Suppressor macrophage (primary cell): ENCODE measurements at places on chromosomes 12 and 14.

DNA sequence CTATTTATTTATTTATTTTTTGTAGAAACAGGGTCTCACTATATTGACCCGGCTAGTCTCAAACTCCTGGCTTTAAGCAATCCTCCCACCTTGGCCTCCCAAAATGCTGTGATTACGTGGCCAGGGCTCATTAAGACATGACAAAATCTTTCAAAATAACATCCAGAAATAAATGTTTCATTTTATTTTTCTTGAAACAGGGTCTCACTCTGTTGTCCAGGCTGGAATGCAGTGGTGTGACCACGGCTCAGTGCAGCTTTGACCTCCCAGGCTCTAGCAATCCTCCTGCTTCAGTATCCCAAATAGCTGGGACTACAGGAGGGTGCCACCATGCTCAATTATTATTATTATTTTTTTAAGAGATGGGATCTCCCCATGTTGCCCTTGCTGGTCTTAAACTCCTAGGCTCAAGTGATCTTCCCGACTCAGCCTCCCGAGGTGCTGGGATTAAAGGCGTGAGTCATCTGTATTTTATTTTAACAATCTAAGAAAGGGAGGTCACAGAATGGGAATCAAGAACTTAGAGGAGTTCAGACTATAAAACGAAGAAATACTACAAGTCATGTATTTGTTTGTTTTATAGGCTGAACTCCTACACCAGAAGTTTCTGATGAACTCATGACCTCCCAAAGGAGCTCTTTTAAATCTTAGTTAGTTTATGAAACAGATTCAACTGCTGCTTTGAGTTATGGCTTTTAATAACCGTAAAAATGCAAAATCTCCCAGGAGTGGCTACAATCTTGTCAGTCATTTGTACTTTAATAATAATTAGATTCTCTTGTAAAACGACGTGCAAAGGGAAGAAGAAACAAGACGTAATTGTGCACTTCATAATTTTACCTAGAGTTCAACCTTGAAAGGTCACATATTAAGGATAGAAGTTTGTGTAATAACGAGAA is 2.1 kb upstream of the TMEM263 start:
- no peak for DNase-seq

- peak; percentile 80 for DNase-seq
Observed at GRCh38 chr12:121786440-121786825, 7.1 kb downstream of the RHOF start.

DNA sequence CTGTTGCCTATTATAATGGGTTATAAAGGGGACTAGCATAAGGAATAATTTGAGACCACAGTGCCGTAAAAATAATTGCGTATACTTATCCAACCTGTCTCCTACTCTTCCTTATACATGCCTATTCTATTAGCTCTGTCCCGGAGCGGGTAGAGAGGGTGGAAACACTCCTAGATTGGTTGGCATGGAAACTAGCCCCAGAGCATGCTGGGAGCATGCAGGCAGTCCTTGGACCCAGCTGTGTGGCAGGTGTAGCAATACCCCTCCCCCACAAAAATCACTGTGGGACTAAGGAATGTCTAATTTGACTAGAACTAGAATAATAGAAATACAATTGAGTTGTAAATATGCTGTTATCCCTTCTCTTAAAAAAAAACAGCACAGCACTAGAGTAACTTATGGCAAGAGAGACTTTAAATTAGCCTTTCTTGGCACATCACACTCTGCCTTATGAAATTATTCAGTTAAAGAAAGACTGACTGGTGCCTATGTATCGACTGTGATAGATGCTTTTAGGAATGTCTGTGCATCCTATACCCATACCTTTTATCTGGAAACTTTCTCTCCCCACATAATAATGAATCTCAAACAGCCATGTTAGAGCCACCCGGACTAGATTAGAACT is 244.0 kb upstream of the DAAM1 start:
- no peak for DNase-seq

DNA sequence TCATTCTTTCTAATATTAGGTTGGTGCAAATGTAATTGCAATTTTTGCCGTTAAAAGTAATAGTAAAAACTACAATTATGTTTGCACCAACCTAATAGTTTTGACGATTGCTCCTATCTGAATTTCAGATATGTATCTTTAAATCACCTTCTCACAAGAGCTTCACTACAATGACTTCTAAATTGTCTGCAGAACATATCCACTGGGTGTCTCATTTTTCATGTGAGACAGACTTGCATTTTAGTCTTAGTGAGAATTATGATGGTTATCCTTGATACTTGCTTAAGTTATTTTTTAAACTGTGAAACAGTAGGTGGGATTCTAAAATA is 84.6 kb downstream of the ITPR2 start:
- DNase-seq = no peak

DNA sequence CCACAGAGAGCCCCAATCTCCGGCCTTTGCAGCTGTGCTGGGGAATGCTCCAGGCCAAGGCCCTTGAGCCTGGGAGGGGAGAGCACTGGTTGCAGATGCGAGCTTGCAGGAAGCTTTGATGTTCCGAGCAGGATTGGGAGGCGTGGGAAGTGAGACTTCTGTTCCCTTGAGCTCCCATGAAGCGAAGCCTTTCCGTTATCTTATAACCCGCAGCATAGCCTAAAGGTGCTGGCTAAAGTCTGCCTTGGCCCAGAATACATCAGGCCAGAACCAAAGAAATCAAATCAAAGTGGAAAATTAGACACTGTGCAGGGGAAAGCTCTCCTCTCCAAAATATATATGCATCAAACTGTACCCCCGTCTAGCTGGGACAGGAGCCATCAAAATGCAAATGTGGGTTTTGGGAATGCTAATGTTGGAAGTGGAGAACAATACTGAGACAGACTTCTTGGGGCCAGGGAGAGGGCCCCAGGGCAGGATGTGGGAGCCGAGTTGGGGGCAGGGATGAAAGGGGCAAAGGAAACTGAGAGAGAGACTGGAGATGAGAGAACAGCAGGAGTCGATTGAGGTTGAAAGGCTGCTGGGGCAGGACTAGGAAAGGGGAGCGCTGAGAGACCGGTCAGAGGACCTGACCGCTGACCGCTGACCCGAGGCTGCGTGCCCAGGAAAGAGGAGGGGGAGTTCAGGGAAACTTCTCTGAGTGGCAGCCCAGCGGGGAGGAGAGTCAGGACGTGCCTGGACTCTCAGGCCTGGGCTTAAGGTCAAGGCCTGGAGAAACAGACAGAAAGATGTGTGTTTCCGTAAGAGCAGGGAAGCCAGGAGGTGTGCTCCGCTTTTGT is 152.2 kb upstream of the PARP11 start:
- DNase-seq = no peak

DNA sequence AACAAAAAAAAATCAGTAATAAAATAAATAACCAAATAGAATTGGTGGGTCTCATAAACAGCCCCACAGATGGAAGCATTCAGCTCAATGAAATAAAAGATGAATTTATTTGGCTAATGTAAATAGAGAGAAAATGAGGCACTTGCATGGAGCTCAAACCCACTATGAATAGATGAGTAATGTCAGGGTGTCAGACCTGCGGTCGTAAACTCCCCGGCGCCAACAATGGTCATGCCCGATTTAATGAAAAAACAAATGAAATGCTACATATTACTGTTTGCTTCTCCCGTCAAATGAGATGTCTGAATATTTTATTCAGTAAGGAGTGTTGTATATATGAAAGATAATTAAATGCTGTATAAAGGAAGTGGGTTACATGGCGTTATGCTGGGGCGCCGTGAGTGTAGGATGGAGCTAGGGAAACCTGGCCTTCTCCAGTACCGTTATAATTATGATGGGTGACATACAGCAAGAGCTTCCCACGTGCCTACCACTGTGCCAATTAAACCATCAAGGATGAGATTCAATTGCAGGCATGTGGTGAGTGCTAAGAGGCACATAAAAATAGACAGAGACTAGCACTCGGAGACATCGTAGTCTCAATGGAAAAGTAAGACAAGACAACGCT is 648.1 kb downstream of the BCL11B start:
- no peak for DNase-seq

GRCh38 chr14:93201155-93201704 is 5.6 kb downstream of the GON7 start:
- DNase-seq = no peak

DNA sequence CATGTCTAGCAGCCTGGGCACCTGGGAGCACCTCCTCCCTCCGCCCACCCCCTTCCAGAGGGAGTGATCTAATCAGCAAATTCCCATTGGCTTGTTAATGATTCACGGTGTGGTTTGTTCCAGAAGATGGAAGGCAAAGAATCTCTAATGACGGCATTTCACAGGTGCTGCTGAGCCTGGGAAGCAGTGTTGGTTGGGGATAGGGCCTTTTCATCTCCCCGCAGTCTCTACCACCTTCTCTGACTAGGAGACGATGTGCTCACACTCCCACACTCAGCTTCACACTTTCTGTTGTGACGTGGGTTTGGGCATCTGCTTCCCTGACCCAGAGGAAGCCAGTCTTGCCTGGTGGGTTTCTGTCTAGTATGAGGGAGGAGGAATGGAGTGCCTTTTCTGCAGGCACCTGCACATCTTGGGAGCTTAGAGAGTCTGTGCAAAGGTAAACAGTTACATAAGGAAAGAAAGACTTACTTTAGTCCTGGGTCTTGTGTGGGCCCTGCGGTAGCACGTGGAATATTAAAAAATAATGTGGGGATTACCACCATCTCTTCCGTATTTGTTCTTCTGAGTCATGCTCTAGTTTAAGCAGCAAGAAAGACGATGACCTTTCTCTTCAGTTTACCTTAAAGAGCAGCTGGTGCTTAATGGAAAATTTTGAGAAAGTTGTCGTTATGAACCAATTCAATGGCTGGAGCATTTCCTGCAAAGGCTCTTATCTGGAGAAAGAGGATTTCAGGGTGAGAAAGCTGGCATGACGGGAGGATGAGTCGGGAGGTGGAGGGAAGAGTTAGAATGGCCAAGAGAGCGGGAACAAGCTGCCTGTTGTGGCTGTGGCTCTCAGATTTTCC is 70.6 kb upstream of the ARHGAP5 start:
- no peak for DNase-seq

GRCh38 chr12:76720068-76720467 is 43.8 kb upstream of the ZDHHC17 start:
- no peak for DNase-seq

DNA sequence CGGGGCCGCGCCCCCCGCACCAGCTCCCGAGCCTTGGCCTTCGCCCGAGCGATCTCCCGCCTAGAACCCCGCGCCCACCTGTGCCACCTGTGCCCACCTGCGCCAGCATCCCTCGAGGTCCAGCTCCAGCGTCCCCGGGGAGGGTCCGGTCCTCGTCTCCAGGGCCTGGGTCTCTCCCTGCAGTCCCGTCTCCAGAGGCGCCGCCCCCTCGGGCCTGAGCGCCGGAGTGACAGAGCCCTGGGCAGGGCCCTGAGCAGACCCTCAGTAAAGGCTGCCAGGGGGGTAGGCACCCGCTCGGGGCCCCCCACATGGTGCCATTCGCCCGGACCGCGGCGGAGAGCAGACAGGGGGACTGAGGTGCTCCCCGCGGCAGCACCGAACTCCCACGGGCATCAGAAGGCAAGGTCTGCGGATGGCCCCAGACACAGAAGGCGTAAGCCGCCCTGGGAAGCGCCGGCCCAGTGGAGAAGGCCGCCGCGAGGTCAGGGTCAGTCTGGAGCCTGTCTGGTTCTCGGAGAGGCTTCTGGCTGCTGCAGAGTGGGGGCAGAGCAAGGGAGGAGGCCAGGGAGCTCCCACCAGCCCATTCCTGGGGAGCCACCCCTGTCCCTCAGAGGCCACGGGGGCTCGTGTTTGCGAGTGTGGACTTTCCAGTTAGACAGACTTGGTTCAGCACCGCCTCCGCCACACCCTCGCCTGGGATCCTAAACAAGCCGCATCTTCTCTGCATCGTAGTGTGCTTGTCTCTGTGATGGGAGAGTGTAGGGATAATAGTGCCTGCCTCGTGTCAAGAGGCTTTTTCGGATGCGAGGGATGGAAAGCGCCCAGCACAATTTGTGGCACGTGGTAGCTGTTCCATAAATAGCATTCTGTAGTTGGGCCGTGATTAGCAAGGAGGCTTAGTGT is 1.1 kb upstream of the PPP1R13B start:
- no peak for DNase-seq

GRCh38 chr12:63911341-63911740 is 66.8 kb downstream of the SRGAP1 start:
- no peak for DNase-seq

DNA sequence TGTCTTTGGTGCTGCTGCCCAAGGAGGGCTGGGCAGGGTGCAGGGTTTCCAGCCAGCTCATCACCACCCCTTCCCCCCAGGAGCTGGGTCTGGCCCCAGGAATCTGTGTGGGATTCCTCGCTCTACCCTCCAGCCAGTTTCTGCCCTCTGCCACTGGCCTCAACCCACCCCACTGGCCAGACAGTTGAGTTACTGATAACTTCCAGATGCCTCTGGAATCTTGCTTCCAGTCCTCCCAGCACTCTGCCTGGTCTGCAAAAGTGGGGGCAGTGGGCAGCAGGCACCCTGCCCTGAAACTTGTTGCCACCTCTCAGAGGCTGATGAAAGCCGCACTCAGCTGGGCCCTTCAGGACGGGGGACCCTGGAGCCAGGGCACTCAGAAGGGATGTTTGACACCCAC is 20.1 kb upstream of the TBX3 start:
- no peak for DNase-seq

GRCh38 chr14:28975084-28975483 is 208.5 kb downstream of the FOXG1 start:
- no peak for DNase-seq

DNA sequence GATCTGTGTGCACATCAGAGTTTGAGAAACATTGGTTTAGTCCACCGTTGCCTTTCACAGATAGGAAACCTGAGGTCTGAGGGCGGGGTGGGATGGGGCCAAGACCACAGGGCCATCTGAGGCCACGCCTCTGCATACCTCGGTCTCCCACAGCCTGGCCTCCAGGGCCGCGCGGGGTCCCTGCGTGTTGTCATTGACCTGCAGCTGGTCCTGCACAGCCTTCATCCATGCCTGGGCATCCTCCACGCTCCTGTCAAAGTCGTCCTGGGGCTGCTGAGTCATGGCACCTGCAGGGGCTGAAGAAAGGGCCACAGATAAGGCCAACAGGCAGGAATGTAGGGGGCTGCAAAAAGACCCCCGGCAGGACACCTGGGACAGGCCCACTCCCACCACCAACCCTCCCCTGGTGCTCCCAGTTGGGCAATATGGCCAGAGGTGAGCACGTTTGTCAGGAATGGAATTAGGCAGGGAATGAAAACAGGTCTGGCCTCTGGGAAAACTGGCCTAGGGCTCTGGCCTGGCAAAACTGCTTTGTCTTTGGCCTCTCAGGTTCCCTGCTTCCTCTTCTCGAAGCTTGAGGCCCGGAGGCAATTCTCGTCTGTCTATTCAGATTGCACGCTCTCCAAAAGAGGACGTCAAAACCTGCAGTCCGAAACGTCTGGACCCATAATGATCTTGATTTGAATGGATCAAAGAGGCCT is 40.8 kb downstream of the SYNE3 start:
- DNase-seq = no peak

DNA sequence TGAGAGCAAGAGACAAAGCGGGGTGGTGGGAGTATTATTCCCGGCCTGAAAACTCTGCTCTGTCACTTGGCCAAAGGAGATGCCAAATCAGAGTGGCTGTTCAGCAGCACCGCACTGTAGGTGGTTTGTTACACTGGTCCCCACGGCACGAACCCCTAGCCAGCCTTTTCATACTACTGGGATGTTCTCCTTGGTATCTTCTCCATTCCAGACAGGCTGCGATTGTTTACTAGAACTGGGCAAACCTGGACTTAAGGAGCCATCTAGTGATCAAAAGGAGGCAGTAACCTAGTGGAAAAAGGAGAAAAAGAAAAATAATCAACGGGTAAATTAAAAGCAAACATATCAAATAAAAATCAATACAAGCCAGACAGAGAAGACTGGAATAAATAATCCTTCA is 58.9 kb upstream of the TMTC2 start:
- DNase-seq = no peak
